ENCODE measurements at places on chromosomes 4 and X.

DNA sequence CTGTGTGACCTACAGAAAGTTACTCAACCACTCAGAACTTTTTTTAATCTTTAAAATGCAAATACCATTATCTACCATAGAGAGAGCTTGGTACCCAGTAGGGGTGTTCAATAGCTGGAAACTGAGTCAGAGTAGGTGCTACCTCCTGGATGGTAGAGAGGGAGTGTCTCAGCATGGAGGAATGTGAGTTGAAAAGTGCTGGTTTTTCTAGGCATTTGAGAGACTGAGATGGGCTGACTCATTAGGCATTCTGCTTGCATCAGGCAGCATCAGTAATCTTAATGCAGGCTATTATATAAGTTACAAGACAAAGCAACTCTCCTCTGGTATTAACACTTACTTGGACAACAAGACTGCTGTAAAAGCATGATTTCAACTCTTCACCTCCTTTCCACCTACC is 70.9 kb upstream of the ARHGEF9 start:
- no peak for DNase-seq

GRCh38 chr4:114780205-114780604 is 181.6 kb downstream of the UGT8 start:
- no peak for DNase-seq

GRCh38 chr4:19026281-19026680 is 1004.7 kb upstream of the LCORL start:
- no peak for DNase-seq

DNA sequence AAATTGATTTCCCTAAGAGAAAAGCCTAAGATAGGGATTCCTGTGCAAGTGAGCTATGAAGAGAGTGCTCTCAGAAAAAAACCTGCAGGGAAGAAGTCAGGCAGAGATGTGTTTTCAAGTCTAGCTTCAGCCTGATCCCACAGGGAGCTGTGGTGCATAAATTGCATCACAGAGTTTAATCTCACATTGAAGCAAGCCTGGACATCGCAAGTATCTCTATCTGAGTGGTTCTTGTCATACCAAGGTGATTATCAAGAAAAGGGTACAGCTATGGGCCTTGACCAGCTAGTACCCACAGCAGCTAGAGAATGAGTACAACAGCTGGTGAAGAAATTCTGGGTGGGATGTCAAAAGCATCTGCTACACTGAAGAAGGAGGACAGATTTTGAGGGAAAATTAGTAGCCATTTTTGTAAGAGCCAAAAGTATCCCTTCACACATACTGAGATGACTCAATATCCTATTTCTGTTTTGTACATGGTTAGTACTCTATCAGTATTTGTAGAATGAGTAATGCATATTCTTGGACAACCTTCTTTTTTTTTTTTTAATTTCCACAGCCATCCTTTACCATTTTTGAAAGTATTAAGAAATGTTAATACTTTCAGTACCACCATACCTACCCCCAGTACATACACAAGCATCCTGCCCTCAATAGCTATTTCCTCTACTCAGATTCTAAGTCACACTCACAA is 708.9 kb downstream of the IL1RAPL1 start:
- no peak for DNase-seq

- DNase-seq: no peak
Measured at GRCh38 chr4:76784237-76784636, 113.7 kb downstream of the SOWAHB start.

DNA sequence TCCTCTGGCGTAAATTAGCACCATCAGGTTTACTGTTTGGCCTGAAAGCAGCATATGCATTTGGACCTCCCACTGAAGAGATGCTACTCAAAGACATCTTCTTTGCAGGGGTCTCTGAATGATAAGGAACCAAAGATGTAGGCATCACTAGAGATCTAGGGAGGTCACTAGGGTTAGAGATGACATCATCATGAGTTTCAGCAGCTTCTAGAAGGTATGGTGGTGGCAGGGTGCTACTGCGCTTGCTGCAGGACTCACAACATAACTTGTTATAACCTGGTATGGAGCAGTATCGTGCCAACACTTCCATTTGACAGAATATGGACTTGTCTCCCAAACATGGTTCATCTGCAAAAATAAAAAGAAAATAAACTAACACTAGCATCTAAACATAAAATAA is 251.6 kb downstream of the NPFFR2 start:
- DNase-seq: no peak

GRCh38 chr4:6663596-6664393 is 23.3 kb downstream of the MRFAP1 start:
- no peak for DNase-seq

- no peak for DNase-seq
Measured at GRCh38 chr4:93348896-93349295, 479.7 kb upstream of the ATOH1 start.

- no peak for DNase-seq
Measured at GRCh38 chr4:163274861-163275260, 57.5 kb downstream of the NPY1R start.

DNA sequence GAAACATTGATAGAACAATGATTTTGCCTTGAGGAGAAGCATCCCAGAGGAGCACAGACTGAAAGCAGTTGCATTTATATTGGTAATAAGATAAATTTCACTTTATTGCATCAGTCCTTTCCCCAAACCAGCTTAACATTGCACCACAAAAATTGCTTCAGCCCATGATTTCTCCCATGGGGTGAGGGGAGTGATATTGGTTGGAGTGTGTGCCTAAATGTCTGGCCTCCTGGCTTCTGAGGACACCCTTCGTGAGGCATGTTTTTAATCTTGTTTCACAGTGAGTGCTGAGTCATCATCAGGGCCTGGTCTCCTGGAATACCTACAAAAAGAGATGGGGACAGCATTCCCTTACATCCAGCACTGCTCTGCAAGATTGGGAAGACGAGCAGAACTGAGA is 487.9 kb downstream of the C4orf33 start:
- no peak for DNase-seq

DNA sequence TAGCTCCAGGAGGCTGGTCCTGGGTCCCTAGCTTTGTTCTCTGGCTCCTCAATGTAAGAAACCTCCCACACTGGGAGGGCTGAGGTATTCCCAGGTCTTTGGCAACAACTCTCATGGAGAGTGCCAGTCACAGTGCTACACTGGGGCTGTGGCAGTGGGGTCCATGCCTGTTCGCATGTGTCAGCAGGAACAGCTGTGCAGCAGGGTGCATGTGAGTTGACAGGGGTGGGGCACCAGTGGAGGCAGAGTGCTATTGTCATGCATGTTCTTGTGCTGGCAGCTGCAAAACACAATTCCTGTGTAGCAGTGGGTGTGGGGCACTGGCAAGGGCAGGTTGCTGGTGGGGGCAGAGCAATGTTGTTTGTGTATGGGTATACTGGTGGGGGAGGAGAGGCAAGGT is 246.0 kb downstream of the CXXC4 start:
- no peak for DNase-seq

DNA sequence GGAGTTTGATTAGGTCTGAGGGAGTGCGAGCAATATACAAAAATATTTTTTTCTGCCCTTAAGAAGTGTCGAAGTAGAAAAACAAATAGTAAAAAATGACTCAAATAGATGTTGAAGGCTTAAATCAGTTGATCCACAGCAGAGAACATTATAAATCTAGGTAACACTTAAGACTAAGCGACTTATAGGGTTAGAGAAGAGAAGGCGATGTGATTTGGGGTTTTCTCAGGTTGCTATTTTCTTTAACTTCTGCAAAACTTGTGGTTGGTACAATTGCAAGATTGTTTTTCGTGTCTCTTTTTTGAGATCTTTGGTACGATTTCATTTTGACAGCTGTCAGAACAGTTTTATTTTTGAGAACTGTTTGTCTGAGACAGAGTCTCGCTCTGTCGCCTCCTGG is 1479.5 kb downstream of the PCDH7 start:
- DNase-seq: no peak

DNA sequence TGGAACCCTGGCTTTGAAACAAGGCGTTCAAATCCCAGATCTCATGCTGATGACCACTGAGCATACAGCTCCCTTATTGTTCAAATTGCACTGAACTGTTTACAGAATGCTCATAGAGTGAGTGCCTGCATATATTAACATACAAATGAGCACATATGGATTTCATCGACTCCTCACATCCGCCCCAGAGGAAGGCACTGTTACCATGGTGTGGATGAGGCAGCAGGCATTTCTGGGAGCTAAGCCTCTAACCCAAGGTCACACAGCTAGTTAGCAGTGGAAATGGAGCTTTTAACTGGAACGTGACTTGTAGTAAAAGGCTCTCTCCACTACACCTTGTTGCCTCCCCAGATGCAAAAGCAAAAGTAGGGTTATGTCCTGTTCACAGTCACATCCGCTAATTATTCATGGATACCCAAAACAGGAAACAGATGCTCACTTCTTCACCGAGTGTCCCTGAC is 289.7 kb downstream of the STK32B start:
- DNase-seq: no peak

Data from activated CD8-positive, alpha-beta memory T cell treated with anti-CD3 and anti-CD28 coated beads, Interleukin-2, amount 50 U/mL, for 48 hours (primary cell).